Lung microvascular endothelial cell (primary cell): ENCODE measurements at places on chromosomes 12 and 14.

DNA sequence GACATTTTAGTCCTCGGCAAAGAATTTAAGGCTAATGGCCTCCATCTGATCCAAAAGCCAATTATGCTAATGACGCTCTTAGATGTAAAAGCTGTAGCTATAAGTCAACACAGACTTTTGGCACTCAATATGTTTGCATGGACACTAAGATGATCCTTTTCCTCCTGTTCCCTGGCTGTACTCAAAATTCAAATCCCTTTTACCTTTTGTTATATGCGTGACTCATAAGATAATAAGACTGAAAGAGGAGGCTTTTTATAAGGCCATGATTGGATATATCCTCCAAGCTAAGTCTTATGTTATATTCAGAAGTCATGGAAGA, 89.8 kb downstream of the PDZRN4 start:
- no peak for DNase-seq

GRCh38 chr12:5511644-5512600, 80.0 kb downstream of the NTF3 start:
- peak; percentile 45 for DNase-seq

- no peak for DNase-seq
Measured at GRCh38 chr12:18676996-18677588, 60.7 kb downstream of the PLCZ1 start.

GRCh38 chr14:78967111-78967809, 797.1 kb downstream of the NRXN3 start:
- DNase-seq: peak; percentile 36

DNA sequence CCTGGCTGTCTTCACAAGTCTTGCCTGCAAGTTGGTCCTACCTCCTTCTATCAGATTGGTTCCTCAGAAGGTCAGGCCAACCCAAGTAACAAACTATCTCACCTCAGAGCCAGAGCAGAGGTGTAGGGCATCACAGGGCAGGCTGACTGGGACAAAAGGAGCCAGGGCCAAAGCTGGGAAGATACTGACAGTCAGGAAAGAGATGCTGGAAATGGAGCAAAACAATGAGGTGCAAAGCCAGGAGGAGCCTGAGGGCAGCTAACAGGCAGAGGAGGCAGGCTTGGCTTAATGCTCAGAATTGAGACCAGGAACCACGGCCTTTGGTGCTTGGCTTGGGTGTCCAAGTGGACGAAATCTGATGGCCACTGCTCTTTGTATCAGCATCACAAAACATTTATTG, 68.4 kb upstream of the PNMA1 start:
- DNase-seq: no peak
